HS-27A (cell line): ENCODE measurements at places on chromosomes 1 and 21.
A peak's percentile ranks its signal among the peaks of the same experiment; 100 is the strongest.

GRCh38 chr1:186179231-186179630, 195.8 kb downstream of the TPR start:
- DNase-seq = no peak

- DNase-seq = no peak
Observed at GRCh38 chr1:154490317-154490716, 11.7 kb upstream of the TDRD10 start.

GRCh38 chr1:57411262-57411661, 12.6 kb downstream of the DAB1 start:
- peak; percentile 15 for DNase-seq

DNA sequence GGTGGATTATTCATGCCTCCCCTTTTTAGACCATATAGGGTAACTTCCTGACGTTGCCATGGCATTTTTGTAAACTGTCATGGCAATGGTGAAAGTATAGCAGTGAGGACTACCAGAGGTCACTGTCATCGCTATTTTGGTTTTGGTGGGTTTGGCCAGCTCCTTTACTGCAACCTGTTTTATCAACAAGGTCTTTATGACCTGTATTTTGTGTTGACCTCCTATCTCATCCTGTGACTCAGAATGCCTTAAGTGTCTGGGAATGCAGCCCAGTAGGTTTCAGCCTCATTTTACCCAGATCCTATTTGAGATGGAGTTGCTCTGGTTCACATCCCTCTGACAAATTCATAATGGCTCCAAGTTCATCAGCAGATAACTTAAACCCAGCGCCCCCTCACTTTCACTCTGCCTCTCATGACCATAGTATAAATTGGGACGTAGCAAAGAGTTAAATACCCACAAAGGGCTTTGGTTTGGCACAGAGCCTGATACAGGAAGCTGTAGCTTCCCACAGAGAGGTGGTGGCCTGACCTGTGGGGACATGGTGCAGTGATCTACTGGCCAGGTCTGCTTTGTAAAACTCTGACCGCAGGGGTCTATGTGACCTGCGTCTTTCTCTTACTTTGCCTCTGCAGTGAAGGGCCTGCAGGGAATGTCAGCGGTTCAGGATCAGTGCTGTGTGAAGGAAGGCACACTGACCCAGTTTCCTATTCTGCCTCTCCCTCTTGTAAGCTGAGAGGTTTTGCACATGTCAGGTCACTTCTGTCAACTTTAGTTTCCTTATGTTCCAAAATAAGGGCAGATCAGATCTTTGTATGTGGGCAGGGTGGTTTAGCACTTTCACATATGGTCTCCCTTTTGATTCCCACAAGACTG, 78.1 kb upstream of the ZNF644 start:
- DNase-seq = no peak

DNA sequence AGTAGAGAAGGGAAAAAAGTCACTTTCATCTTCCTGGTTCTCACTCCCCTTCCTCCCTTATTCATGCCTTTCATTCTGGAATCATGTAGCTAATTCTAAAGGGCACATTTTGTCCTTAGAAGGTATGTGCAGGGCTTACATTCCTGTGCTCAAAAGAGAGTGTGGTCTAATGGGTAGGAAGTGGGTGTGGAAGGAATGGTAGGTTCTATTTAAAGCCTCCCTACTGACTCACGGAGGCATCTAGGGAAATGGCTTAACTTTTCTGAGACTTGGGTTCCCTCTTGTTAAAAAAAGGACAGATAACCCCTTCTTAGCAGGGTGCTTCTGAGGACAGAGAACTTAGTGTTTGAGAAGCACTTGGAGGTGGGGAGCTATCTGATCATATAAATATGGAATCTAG, 249.3 kb upstream of the DUSP10 start:
- no peak for DNase-seq

DNA sequence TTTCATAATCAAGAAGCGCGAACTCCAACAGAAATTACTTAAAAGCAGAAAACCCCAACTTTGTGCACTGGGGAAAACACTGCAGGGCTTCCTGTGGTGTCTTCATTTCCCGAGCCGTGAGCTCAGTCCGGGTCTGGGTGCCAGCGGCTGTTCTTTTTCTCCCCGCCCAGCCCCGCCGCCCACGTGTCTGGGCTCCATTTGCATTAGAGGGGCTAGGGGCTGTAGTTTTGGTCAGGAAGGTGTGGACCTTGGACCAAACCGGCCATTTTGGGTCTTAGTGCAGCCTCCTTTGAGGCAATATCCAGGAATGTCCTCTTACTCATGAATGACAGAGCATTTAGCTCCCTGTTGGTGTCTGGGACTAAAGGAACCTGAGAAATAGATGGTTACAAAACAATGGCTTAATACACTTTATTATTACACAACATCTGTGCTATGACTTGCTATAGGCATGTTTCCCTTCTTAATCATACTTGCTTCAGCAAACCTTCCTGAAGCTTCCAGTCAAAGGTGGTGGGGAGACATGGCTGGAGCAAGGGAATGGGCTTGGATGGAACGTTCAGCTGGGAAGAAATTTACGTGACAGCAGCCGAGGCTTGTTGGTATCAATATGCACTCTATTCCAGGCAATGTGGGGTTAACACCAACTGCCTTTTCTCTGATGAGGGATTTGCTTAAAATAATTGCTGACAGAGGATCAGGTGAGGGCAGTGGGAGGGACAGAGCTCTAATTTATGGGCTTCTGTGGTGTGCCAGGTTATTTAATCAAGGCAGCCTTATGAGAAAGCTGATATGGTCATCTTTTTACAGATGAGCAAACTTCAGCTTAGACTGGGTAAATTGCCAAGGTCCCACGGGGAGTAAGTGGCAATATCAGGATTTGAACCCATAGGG, 1.1 kb downstream of the AGTRAP start:
- DNase-seq = peak; percentile 22

DNA sequence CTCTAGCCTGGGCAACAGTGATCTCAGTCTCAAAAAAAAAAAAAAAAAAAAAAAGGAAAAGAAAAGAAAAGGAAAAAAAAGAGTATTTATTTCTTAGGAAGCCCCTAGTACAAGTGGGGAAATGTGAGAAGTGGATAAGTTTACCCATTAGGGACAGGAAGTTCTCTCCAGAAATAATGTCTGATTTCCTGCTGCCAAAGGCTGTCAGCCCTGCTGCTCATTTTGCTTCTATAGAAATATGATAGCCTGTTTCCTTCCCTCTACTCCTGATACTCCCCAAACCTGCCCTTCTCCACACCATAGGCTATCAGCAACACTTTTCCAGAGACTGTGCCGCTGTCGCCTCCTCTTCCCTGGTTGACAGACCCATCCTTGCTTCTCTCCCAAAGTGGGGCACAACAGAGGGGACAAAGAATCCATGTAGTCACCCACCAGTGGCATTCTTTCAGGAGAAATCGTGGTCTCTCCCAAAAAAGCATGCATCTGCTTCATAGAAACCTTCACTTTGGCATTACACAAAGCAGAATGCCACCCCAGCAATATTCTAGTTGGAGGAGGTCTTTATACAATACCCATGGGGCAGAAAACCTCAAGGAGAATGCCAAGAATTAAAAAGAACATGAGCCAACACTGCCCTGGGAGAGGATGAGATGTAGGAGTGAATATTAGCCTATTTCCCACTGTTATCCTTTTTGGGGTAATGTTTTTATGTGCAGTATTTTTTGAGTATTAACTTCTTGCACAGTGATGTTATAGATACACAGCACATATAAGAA, 166.3 kb upstream of the NR5A2 start:
- DNase-seq = no peak
